Jurkat, Clone E6-1 (cell line): ENCODE measurements at places on chromosomes 5 and 9.

DNA sequence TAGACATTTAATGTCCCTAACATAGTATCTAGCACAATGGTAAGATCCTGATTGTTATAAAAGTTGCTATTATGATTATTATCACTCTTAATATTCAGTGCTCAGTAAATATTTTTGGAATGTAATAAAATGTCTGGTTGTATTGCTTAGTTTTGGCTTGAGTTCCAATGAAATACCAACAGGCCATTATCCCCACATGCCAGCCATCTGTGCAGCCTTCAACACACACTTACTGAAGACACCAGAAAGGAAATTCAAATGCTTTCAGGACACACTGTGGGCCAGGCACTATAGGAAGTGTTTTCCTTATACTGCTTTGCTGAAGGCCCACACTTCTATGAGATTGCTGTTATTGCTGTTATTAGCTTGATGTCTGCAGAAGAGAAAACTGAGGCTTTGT lies 157.5 kb downstream of the TRIM32 start:
- DNase-seq = no peak

DNA sequence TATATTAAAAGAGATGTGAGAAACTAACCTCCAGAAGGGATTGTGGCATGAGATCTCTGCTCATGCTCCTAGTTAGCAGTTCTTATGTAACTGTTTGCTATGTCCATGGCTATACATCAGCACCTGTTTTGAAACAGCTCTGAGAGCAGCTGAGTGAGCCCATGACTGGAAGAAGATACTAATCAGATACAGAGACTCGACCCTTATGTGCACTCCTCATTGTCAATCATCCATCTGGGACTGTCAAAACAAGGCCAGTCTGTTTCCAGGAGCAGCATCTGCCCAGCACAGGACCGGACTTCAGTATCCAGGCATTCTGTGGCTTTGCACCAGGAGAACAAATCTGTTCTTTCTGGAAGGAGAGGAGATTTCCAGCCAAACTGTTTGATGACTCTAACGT lies 77.7 kb downstream of the EFNA5 start:
- no peak for DNase-seq

DNA sequence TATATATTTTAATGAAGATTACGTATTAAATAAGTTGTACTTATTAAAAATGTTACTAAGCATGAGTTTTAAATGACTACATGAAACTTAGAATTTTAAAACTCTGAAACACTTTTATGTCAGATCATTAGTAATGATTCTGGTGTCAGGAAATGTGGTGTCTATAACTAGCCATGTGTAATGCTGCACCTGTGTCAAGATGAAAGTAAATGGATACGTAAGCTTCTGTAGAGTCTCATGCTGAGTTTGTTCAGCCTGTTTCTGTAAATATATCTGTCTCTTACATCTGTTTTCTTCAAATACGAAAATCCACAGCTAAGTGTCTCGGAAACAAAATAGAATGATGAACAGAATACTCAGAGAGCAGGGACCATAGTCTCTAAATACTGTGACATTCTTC lies 278.0 kb upstream of the SMC2 start:
- DNase-seq = peak; percentile 14

DNA sequence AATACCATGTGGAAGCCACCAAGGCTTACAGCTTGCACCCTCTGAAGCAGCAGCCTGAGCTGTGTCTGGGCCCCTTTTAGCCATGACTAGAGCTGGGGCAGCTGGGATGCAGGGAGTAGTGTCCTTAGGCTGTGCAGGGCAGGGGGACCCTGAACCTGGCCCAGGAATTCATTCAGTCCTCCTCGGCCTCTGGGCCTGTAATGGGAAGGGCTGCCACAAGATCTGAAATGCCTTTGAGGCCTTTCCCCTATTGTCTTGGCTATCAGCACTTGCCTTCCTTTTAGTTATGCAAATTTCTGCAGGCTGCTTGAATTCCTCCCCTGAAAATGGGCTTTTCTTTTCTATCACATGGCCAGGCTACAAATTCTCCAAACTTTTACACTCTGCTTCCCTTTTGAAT lies 9.0 kb downstream of the GPR150 start:
- no peak for DNase-seq

- no peak for DNase-seq
These were observed 2.6 kb downstream of the CDK9 start for GRCh38 chr9:127788337-127789011.

DNA sequence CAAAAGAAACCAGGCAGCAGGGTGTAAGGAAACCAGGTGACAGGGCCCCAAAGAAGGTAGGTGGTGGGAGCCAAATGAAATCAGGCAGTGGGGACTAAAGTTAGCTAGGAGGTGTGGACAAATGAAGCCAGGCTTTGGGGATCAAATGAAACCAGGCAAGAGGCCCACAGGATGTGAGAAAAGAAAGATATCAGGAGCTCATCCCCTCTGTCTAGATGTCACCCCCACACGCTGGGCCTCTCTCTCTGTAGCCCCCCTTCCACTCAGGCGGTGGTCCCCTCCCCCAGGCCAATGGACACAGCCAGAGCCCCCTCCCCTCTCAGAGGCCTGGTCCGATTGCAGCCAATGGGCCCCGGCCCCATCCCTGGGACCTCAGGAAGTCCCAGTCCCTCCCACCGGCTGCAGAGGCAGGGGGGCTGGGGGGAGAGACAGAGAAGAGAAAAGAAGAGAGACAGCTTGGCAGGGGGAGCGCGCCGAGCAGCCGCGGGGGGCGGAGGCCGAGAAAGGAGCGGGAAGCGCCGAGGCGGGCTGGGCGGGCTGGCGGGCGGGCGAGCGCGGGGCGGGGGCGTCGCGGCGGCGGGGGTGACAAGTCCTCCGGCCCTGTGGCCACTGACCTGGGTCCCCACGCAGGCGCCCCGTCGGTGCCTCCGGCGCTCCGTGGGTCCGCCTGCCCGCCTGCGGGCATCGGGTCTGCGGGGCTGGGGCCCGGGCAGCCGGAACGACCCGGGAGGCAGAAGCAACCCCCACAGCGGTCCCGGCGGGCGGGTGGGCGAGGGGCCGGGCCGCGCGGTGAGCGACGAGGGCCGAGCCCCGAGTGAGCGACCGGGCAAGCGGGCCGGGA lies 11.9 kb downstream of the CNTFR start:
- DNase-seq = no peak

DNA sequence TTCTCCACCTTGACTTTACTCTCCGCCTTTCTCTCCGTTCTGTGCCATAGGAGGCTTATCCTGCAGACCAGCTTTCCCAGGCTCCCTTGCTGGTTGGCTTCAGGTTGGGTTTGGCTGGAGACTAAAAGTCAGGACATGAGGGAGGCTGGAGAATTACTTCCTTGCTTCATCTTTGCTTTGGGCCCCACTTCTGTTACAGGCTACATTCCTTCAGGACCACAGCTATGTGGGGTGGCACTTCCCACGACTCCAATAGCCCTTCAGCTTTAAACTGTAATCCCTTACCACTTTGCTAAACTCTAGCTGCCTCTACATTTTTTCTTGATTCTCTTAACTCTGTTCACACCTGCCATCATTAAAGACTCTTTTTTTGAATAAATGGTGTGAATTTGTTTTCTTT lies 186.7 kb upstream of the NR4A3 start:
- DNase-seq = no peak

DNA sequence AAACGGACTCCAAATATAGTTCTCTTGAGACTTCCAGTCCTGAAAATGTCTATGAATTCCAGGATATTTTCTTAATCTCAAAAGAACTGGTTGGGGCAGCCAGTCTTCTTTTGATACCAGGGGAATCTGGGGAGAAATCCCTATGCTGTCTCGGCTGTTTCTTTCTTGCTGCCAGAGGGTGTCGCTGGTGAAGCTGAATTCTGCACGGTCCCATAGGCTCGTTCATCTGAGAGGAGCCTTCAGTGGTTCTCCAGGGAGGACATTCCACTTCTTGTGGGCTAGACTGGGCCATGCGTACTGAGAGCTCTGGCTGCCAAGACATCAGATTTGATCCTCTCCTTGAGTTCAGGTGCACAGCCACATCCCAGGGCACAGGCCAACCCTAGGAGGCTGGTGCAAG lies 155.0 kb upstream of the CLINT1 start:
- no peak for DNase-seq

GRCh38 chr5:156356238-156356637 lies 29.3 kb downstream of the SGCD start:
- DNase-seq = no peak

- no peak for DNase-seq
These were observed 160.9 kb upstream of the PIK3R1 start for GRCh38 chr5:68054638-68055037.

- DNase-seq = no peak
These were observed 30.4 kb upstream of the NOTCH1 start for GRCh38 chr9:136576269-136576626.

GRCh38 chr5:69498384-69498783 lies 5.8 kb downstream of the OCLN start:
- no peak for DNase-seq

DNA sequence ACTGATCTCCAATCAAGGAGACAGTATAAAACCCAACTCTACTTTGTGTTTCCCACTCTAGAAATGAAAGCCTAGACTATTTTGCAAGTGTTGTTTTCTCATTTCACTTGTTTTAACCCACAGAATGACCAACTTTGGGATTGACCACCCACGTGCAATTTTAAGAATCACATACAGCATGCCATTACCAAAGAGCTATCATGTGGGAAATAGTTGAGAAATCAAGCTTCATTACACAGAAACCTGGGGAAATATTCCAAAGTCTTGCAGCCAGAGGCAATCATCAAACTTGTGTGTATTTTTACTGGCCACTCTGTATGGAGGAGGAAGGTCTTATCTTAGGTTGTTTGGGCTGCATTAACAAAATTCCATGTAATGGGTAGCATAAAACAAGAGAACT lies 451.4 kb upstream of the DAB2 start:
- no peak for DNase-seq

DNA sequence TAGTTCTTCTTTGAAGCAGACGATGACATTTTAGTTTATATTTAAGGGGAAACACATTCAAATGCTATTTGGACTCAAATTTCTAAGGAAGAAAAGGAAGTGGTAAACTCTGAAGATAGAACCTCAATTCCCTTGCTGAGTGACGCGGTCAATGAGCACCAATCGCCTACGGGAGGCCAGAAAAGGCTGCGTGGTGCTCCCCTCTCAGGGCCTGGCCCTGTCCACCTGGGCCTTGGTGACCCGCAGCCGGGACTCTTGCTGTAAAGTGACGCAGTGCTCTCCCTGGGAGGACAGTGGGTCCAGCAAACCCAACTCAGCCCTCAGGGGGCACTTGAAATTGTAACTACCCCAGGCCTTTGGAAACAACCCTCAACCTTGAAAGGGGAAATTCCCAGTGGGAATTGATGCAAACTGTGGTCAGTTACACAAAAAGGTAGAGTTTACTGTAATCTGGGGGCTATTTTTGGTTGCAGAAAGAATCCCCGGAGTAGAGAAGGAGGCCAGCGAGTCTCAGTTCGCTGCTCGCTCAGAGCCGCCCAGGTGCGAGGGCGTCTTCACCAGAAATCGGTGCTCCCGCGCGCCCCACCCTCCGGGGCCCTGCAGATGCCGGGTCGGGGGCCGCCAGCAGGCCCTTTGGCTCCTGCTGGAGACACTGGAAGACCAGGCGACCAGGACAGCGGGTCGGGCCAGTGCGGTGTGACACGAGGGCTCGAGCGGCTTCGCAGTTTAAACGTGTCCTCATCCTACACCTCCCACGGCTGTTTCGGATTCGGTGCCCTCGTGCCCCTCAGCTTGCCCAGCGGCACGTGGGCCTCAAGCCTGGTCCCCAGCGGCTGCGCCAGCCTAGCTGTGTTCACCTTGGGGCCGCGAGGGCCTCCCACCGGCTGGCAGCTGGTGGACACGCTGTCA lies 1.4 kb upstream of the ANKRD33B start:
- DNase-seq = no peak

DNA sequence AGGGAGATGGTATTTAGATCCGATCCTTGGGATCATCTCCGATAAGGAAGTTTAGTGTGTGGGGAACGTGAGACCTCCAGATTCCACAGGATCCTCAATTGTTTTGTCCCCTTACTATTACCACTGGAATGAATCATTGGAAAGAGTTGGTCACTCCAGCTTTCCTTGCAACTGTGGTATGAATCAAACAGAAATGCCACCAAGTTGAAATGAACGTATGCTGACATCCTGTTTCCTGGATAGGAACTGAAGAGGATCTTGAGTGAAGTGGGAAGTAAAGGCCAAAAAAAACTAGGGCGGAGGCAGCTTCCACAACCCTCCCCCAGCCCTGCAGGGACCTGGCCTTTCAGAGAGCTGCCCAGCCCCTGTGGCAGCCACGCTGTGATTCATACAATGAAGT lies 23.9 kb downstream of the IRX1 start:
- no peak for DNase-seq

- DNase-seq = no peak
These were observed 18.7 kb upstream of the HMHB1 start for GRCh38 chr5:143793249-143793648.

- DNase-seq = no peak
These were observed 1366.1 kb downstream of the PTPRD start for GRCh38 chr9:9246726-9247125.

GRCh38 chr9:137744632-137745183 lies 125.9 kb downstream of the EHMT1 start:
- no peak for DNase-seq

- no peak for DNase-seq
These were observed 87.7 kb downstream of the CDH18 start for GRCh38 chr5:19900269-19900668.

- no peak for DNase-seq
These were observed 14.3 kb downstream of the ADAMTS12 start for GRCh38 chr5:33877449-33877848.

DNA sequence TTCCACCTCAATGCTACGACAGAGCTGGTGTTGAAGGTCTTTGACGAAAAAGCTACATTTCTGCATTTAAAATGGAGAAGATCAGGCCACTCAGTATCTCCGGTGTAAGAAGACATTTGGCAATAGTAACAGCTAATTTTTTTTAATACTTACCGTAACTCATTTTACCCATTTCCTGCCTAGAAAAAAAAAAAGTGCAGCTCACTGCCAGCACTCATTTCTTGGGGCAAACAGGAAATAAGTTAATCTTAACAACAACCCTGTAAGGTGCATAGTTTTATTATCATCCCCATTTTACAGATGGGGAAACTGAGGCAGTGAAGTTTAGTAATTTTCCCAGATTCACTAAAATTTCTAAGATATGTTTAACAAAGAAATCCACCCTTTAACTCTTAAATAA lies 27.4 kb upstream of the KCNMB1 start:
- no peak for DNase-seq

GRCh38 chr5:84385705-84386104 lies 1.0 kb upstream of the EDIL3 start:
- no peak for DNase-seq

- DNase-seq = no peak
These were observed 20.2 kb downstream of the ORM2 start for GRCh38 chr9:114349713-114350480.

- peak; percentile 53 for DNase-seq
These were observed 191.1 kb upstream of the DMRT1 start for GRCh38 chr9:650362-650761.

GRCh38 chr5:76805821-76806505 lies 12.9 kb upstream of the F2RL1 start:
- no peak for DNase-seq

DNA sequence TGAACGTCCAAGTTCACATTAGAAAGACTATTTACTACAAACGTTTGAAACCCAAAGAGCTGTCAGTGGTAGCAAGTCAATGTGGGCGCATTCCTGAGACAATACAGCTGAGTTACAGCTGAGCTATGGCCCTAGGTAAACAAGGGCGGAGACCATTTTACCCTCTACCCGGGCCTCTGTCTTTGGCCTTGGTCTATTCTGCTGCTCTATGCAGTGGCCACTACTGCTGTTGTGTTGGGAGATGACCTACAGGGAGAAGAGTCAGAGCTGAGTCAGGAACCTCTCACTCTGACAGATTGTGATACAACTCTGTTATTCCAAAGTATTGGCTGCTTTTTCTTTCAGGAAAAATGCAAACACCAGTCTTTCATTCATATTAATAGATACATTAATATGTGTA lies 700.6 kb downstream of the SEMA5A start:
- no peak for DNase-seq
